ENCODE measurements at places on chromosomes 11 and 22. TPM values are rescaled to one million over a fixed set of nuclear protein-coding genes. Genes with fewer than 3 reads are reported as not detected.

DNA sequence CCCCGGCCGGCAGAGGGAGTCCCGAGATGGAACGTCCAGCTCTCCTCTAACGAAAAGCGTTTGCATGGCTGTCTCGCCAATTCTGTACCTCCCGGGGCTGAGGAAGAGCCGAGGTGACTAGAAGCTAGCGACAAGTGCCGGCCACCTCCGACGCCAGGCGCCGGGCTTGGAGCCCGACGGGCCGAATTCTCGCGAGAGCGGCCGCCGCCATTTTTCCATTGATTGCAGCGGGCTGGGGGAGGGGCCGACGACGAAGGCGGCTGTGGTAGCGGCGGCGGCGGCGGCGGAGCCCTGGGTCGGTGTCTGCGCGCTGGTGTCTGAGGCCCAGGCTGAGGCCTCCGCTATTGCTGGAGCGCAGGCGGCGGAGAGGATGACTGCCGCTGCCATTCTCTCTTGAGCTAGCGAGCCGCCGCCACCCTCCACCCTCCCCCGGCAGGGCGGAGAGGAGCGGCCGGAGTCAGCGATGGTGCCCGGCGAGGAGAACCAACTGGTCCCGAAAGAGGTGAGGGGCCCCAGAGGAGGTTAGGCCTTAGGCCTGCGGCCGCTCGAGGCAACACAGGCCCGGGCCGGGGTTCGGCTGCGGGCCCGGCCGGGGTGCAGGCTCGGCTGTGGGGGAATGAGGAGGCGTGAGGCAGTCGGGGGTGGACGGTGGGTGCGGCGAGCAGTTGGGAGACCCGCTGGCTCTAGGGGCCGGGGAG is at the start of gene USP47:
Gene USP47, plus strand, starts transcription at position 250 of the 698 bp plus-strand sequence. Its CDS starts 214 bp downstream, at position 464.
- H3K27ac ChIP-seq, result peak within 1 kb of the TSS; percentile 74
- DNase-seq, result peak; percentile 95
- H3K4me3 ChIP-seq, result peak within 1 kb of the TSS; percentile 56
- H3K4me1 ChIP-seq, result peaks cover 7% of the 10 kb centered on the region
- no peaks in the 10 kb centered on the region for H3K27me3 ChIP-seq

DNA sequence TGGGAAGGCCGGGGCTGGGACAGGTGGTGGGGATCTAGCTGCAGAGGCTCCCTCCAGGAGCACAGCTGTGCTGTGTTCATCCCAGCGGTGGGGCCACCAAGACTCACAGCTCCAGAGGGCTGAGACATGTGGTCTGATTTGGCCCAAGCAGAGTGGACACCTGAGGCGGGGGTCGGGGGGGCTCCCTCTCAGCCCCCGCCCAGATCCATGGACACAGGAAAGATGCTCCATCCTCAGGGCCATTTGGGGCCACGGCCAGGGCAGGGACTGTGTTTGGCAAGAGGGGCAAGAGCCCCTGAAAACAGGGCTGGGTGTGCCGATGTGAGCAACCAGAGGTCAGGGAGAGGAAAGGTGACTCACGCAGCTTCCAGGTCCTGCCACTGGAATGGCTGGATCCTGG is 219.4 kb downstream of the BRD1 start:
- H3K4me3 ChIP-seq, result no peak overlapping the region
- H3K36me3 ChIP-seq, result no peaks in the 10 kb centered on the region
- peak; percentile 10 for DNase-seq
- H3K27me3 ChIP-seq, result no peaks in the 10 kb centered on the region
- H3K27ac ChIP-seq, result no peak overlapping the region
- H3K4me1 ChIP-seq, result no peaks in the 10 kb centered on the region

DNA sequence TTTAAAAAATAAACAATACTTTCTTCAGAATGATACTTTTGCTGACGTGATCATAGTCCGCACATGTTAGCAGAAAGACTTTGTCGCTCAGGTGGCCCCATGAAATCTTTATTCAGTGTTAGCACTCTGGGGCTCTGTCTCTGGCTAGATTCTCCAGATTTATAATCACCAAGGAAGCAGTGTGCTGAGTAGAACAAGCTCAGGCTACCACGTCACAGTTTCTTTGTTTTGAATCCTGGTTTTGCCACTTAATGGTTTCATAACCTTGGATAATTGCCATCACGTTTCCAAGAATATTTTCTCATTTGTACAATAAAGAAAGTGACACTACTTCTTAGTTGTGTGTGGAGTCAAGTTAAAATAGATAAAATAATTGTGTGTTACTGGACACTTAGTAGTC is 3.9 kb upstream of the MUC15 start:
- no peak overlapping the region for H3K4me3 ChIP-seq
- H3K36me3 ChIP-seq, result no peaks in the 10 kb centered on the region
- H3K27ac ChIP-seq, result no peak overlapping the region

MYRF gene
- 41.3 TPM for total RNA-seq

BAIAP2L2 gene
- total RNA-seq, result 2.1 TPM

EFEMP2 gene
- total RNA-seq, result 144 TPM

SCGB1C1 gene
- not detected for total RNA-seq

DNA sequence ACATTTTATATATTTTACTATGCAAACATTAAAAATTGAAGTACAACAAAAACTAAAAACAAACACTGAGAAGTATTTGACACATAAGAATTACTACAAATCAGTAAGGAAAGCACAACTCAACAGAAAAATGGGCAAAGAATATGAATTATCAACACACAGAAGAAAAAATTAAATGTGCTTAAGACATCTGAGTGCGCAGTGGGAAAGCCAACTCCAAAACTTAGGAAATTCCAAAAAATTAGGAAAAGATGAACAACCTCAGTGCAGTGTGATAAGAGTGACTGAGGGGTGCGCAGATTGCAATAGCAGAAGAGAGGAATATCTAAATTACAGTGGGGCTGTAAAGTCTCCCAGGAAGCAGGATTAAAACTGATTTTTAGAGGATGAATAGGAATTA is 1.9 kb upstream of the TMEM41B start:
- DNase-seq, result no peak
- H3K36me3 ChIP-seq, result no peaks in the 10 kb centered on the region
- H3K27ac ChIP-seq, result no peak overlapping the region
- no peak overlapping the region for H3K4me3 ChIP-seq
- H3K4me1 ChIP-seq, result peaks cover 9% of the 10 kb centered on the region

SLC15A3 gene
- total RNA-seq, result 47.3 TPM

C11orf86 gene
- 2.6 TPM for total RNA-seq

- H3K4me3 ChIP-seq, result no peak overlapping the region
- H3K27ac ChIP-seq, result no peak overlapping the region
- no peaks in the 10 kb centered on the region for H3K36me3 ChIP-seq
- DNase-seq, result no peak
Measured at GRCh38 chr11:67534070-67534679, 10.9 kb upstream of the CABP2 start.

DNA sequence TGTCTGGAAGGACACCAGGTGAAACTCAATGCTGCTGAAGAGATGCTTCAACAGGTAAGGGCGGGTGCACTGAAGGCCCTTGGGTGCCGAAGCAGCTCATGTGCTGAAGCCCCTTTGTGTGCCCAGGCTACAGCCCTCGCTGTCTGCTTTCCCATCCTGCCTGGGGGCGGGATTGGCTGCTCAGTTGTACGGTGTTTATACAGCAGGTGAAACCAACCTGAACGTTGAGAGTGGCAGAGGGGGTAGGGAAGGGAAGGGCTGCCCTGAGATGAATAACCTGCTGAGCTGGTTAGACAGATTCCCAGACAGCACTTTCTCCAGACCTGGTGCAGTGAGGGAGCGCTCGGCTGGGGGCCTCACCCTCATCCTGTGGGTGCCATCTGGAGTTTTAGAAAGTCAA is 75.7 kb downstream of the CYB5R2 start:
- no peak for DNase-seq
- H3K36me3 ChIP-seq, result no peaks in the 10 kb centered on the region
- no peak overlapping the region for H3K27ac ChIP-seq
- H3K4me1 ChIP-seq, result no peaks in the 10 kb centered on the region
- H3K27me3 ChIP-seq, result no peaks in the 10 kb centered on the region
- no peak overlapping the region for H3K4me3 ChIP-seq

DNA sequence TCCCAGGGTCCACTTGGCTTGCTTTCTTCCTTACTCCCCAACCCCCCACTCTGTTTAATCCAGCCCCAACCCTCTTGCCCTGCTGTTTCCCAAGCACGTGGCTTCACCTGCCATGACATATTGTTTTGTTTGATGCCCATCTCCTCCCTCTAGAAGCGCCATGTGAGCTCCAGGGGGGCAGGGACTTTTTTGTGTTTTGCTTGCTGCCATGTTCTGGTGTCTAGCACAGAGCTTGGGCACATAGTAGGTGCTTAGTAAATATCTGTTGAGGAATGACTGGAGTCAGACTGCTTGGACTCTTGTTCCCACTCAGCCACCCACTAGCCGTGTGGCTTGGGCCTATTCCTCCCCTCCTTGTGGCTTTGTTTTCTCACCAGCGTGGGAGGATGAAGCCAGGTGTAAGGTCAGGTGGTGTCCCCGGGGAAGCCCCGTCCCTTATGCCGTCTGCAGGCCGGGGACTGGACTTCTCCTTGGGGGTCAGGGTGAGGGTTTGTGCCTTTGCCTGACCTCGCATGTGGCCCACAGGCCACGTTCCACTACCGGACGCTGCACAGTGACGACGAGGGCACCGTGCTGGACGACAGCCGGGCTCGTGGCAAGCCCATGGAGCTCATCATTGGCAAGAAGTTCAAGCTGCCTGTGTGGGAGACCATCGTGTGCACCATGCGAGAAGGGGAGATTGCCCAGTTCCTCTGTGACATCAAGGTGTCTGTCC is 3.8 kb downstream of the AIP start:
- DNase-seq, result no peak
- no peak overlapping the region for H3K4me3 ChIP-seq

DNA sequence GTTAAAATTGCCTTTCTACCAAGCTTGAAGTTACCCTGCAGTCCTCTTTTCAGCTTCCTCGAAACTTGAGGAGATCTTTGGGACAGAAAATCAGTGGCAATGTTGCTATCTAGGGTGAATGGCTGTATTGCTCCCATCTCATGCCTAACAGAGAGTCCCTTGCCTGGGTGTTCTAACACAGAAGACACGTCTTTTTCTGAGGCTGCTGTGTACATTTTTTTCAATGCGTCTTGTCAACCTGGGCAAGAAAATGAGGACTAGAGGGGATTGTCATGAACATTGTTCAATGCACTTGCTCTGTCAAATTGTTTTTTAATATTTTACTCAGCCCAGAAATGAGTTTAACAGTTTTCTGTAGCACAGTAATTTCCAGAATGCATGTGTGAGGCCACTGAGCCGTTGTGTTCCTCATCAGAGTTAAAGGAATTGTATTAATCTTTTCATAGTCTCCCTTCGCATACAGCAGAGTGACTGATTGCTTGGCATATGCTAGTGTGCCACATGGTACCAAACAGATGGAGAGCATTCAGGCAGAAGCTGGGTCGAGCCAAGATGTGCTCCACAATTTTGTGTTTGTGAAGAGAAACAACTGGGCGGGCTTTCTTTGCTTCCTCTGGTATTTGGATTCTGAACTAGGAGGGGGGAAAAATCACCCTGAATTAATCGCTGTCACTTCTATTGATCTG is 86.0 kb downstream of the CASP12 start:
- H3K4me3 ChIP-seq, result no peak overlapping the region
- no peaks in the 10 kb centered on the region for H3K4me1 ChIP-seq
- no peak overlapping the region for H3K27ac ChIP-seq
- DNase-seq, result no peak

NTM gene
- total RNA-seq, result 0.87 TPM

GRCh38 chr11:130588471-130588870 is 140.0 kb downstream of the ADAMTS15 start:
- no peak for DNase-seq
- H3K36me3 ChIP-seq, result no peaks in the 10 kb centered on the region
- H3K4me3 ChIP-seq, result no peak overlapping the region
- no peaks in the 10 kb centered on the region for H3K27me3 ChIP-seq
- no peak overlapping the region for H3K27ac ChIP-seq

DNA sequence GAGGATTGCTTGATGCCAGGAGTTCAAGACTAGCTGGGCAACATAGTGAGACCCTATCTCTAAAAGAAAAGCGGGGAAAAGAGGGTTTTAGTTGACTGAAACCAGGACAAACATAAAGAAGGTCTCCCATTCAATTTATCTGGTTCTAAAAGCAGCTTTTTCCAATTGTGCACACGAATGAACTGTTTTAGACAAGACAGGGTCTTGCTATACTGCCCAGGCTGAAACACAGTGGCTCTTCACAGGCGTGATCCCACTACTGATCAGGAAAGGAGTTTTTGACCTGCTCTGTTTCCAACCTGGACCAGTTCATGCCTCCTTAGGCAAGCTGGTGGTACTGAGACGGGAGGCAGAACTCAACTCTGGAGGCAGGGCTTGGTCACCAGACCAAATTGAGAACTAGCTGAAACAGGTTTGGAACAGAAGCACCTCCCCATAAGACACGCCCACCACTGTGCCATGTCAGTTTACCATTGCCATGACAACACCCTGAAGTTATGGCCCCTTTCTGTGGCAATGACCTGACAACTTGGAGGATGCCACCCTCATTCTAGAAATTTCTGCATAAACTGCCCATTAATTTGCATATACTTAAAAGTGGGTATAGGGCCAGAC is 2.8 kb upstream of the NUCB2 start:
- H3K27ac ChIP-seq, result no peak overlapping the region
- H3K4me3 ChIP-seq, result no peak overlapping the region
- DNase-seq, result no peak
- no peaks in the 10 kb centered on the region for H3K4me1 ChIP-seq
- H3K27me3 ChIP-seq, result no peaks in the 10 kb centered on the region
- no peaks in the 10 kb centered on the region for H3K36me3 ChIP-seq

TENM4 gene
- total RNA-seq, result 61.2 TPM

DNA sequence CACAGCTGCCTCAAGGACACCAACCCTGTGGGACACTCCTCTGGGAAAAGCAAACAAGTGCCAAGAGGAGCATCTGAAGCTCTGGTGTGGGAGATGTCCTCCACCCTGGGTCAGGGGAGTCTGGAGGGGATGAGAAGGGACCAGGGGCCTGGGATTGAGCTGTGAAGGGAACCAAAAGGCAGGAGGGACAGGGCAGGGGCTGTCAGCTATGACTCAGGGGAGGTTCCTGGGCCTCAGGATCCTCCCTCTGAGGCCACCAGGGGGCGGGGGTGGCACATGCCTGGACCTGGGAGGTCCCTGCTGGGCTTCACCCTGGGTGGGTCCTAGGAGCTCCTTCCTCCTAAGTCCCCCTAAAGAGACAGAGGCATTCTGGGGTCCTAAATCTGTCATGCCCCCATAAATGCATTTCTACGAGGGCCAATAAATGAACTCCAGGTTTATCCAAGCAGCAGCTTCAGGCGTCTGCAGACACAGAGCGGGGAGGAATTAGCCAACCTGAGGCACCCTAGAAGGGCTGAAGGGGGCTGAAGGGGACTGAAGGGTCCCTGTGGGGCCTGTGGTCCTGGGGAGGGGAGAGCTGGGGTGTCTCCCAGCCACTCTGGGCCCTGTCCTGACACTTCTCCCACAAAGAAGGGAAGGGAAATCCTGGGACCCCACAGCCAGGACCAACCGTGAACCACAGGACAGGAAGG is 31.9 kb upstream of the IGLL5 start:
- no peak for DNase-seq
- no peaks in the 10 kb centered on the region for H3K36me3 ChIP-seq
- no peaks in the 10 kb centered on the region for H3K27me3 ChIP-seq
- H3K27ac ChIP-seq, result no peak overlapping the region
- H3K4me1 ChIP-seq, result no peaks in the 10 kb centered on the region
